ENCODE measurements at places on chromosomes 3 and 15.

DNA sequence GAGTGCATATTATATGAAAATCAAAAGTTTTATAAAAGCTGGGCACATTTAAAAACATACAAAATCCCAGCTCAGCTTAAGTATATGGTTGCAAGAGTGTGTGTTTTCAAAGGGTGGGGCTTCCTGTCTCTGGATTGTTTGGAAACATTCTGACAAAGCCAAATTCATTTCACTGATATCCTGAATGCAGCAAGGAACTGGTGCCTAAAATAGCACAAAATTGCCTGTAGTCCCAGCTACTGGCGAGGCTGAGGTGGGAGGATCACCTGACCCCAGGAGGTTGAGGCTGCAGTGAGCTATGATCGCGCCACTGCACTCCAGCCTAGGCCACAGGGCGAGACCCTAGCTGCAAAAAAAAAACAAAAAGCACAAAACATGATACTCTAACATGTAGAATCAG is 13.0 kb upstream of the TJP1 start:
- no peak for DNase-seq

GRCh38 chr3:116449546-116450350 is 4.5 kb upstream of the LSAMP start:
- DNase-seq = no peak

DNA sequence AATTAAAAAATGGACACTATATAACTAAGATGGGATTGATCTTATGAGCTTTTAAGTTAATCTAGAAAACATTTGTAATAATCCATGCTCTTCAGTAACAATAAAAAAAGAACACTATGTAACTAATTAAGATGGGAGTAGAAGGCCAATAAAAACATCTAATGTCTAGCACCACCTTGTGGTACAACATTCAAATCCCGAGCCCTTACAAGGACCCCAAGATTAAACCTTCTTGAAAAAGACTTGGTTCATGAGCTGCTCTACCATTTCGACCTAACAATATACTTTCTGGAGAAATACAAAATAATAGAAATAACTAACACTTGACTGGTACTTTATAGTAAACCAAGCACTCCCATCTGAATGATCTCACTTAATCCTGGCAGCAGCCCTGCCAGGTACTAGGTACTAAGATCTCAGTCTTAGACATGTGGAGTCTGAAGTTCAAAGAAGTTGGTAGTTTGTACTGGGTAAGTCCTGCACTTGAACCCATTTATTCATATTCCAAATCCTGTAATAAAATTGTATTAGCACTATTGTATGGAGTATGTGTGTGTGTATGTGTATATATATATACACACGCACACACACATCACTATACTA is 21.8 kb downstream of the METTL6 start:
- no peak for DNase-seq

- DNase-seq = no peak
Observed at GRCh38 chr3:194518652-194519051, 31.9 kb upstream of the ATP13A3 start.

- DNase-seq = no peak
Observed at GRCh38 chr3:195613468-195614069, 29.8 kb upstream of the APOD start.

DNA sequence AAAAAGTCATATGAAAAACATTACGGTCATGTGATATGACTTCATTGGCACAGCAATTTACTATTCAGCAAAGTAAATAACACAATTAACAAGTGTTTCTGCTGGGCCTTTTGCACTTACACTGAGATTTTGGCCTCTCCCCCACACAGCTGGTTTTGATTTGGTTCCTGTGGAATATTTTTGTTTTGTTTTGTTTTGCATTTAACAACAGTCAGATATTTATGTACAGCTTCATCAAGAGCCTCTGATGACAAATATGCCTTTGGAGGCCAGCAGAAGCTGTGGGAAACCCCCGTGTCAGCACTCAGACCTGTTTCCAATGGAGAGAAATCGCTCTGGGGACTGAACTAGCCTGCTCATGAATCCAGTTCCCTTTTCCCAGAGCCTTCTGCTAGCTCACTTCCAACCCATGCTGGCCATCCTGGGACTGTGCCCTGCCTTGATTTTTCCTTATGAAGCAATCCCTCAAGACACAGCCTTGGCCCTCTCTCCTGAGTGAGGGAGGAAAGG is 161.9 kb downstream of the ATG7 start:
- DNase-seq = no peak

GRCh38 chr15:43769584-43770228 is 7.1 kb downstream of the ELL3 start:
- no peak for DNase-seq

GRCh38 chr3:195118671-195119070 is 152.3 kb downstream of the XXYLT1 start:
- no peak for DNase-seq

DNA sequence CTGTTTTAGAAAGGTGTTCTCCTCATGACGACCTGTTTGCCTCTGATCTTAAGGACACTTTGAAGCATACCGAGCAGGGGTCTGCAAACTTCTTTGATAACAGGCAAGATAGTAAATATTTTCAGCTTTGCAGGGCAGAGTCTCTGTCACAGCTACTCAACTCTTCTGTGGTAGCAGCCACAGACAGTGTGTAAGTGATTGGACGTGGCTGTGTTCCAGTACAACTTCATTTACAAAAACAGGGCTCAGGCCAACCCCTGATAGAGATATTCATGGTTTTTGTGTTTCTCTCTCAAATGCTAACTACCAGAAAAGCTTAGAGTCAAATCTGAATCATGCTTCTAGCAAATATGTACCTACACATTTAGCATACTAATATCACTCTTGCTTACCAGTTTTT is 51.5 kb downstream of the TGFBR2 start:
- no peak for DNase-seq

DNA sequence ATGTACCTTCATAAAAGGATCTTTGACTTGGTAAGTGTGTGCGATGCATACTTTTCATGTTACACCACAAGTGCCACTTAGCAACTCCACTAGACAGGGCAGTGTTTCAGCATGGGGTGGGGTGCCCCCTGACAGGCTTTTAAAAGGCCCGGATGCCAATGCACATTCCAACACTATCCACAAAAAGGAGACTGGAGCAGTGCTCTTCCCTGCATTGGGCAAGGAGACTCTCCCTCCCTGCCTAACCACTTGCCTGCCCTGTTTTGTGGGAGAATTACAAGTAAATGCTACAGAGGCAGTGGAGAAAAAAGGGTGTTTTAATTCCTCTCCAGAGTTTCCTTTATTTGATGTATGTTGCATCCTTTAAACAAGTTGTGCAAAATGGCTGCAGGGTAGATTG is 1.7 kb upstream of the RARB start:
- no peak for DNase-seq

- DNase-seq = no peak
Observed at GRCh38 chr3:117926819-117927218, 1107.8 kb downstream of the IGSF11 start.

- DNase-seq = no peak
Observed at GRCh38 chr3:13463618-13464400, 16.3 kb upstream of the HDAC11 start.

DNA sequence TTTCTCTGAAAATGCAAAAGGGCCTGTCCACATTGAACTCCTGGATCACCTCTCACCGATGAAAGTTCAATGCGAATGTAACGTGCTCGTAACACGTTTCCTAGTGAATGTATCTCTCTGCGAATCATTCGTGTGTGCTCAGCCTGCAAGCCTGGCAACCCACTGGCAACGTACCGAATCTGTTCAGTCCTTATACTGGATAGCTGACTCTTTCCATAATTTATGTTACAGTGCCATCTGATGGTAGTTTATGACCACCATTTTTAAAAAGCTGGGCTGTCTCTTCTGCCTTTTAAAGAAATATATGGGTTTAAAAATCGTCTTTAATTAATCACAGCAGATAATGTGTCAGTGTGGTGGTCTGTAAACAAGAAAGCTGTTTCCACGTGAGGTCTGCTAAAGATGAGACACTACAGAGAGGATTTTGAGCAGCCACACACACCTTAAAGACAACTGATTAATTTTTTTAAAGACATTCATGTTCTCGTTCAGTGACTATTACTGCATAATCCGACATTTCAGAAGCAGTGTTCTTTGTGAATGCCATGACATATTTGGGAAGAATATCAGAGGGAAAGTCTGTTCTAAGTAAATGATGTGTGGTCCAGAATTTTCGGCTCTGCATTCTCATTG is 69.4 kb upstream of the FOXP1 start:
- no peak for DNase-seq

DNA sequence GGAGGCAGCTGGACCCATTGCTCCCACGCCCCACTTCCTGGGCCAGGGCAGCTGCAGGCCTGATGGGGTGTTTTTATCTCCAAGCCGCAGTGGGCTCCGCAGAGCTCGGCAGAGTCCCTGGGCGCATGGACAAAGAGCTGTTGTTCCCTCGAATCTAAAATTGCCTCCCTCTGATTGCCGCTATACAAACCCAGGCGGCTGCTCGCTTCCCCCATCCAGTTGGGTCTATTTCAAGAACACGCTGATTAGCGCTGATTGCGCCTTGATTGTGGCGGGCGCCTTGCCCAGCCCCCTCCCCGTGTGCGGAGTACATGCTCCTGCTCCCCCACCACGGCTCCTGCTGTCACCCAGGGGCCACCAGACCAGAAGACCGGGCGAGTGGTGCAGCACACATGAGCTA is 43.4 kb upstream of the SLC6A1 start:
- no peak for DNase-seq

GRCh38 chr3:100173961-100174360 is 59.7 kb upstream of the FILIP1L start:
- DNase-seq = no peak

GRCh38 chr15:85976986-85977385 is 102.7 kb upstream of the AGBL1 start:
- DNase-seq = no peak

DNA sequence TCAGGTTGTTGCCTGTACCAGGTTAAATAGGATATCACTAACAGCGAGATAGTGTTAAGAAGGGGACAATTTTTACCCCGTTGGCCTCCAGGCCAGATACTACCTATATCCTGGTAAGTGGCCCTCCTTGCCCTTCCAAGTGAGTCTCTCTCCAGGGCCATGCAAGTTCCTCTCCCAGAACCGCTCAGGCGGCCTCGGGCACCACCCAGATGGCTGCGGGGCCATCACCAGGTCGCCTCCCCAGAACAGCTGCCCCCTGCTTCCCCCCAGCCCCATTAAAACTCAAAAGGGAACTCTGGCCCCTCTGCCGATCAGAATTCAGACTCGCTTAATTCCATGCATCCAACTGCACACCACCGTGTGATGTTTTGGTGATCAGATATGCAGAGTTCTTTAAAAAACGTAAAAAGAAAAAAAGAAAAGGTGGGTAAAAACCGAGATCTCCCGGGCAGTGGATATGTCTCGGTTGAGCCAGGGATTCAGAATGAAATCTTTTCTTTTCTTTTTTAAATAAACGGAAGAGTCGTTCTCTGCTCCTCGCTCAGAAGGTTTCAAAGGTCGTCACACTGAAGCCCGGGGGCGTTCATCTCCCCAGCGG is 1.9 kb upstream of the TRIM71 start:
- DNase-seq = no peak

- DNase-seq = no peak
Observed at GRCh38 chr15:57772223-57772957, 65.9 kb downstream of the POLR2M start.

DNA sequence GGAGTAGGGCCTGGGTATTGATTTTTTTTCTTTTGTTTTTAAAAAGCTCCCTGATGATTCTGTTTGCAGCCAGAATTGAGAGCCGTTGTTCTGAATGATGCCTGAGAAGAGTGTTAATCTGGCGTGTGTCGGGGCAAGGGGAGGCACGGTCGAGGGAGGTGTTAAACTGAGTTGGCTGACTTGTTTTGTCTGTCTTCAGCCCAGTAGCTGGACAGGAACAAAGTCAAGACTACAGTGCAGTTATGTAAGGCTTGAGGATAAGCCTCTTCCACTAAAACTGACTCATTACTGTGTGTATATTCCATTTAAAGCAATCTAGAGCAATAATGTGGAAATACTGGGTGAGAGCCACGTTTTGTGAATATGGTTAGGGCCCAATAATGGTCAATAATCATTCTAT is 119.0 kb upstream of the DLG1 start:
- DNase-seq = no peak

Data from T follicular helper cell (primary cell).